ENCODE measurements at places on chromosomes 13 and 19.
A peak's percentile ranks its signal among the peaks of the same experiment; 100 is the strongest.

- no peak for DNase-seq
Measured at GRCh38 chr13:41568143-41568971, 111.0 kb downstream of the RGCC start.

DNA sequence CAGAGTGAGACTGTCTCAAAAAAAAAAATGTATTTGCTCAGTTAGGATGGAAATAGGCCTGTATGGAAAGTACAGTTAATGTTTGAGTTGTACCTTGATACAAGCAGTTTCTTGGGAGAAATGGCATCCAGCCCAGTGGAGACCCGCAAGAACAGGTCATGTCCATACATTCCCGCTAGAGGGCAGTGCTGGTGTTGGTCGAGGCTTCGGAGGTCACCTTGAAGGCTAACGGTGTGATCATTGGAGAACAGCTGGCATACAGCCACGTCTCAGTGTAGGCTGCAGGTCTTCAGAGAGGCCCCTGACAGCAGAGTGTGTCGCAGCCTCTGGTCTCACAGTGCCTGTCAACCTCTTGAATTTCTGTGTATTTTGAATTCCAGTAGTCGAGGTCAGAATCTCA, 7.5 kb downstream of the ZNF610 start:
- DNase-seq: peak; percentile 46

GRCh38 chr19:17572638-17573037, 17.2 kb downstream of the COLGALT1 start:
- no peak for DNase-seq

DNA sequence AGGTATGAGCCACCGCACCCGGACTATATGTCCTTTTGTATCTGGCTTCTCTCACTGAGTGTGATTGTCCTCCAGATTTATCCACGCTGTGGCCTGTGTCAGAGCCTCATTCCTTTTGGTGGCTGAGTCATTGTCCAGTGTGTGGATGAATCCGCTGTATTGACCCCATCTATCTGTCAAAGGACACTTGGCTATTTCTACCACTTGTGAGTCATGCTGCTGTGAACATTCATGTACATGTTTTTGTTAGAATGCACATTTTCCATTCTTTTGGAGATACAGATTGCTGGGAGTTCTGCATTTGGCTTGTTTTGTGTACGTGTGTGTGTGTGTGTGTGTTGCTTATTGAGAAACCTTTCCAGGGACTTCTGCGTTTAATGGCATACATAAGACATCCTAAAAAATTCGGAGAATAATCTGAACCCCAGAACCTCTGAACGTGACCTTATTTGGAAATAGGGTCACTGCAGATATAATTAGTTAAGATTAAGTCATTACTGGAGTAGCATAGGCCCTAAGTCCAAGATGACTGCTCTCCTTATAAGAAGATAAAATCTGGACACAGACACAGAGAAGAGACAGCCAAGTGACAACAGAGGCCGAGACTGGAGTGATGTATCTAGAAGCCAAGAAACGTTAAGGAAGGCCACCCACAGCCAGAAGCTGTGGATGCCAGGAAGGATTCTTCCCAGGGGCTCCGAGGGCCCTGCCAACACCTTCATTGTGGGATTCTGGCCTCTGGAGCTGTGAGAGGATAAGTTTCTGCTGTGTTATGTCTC, 4.9 kb upstream of the GIPC3 start:
- DNase-seq: peak; percentile 77

DNA sequence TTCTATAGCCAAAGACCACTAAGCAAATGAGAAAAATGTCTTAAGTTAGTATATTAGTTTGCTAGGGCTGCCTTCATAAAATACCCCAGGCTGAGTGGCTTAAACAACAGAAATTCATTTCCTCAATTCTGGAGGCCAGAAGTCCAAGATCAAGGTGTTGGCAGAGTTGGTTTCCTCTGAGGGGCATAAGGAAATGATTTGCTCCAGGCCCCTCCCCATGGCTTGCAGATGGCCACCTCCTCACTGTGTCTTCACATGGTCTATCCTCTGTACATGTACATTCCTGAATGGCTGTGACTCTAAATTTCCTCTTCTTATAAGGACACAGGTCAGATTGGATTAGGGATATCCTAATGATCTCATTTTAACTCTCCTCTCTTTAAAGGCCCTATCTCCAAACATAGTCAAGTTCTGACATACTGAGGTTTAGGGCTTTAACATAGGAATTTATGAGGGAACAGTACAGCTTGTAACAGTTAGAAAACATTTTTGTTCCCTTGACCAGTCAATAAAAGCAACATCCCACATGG, 307.4 kb downstream of the DIAPH3 start:
- no peak for DNase-seq

- peak; percentile 57 for DNase-seq
Measured at GRCh38 chr13:36858290-36858689, 39.3 kb downstream of the RFXAP start.

- DNase-seq: no peak
Measured at GRCh38 chr19:39160889-39161672, 35.5 kb downstream of the PAK4 start.

DNA sequence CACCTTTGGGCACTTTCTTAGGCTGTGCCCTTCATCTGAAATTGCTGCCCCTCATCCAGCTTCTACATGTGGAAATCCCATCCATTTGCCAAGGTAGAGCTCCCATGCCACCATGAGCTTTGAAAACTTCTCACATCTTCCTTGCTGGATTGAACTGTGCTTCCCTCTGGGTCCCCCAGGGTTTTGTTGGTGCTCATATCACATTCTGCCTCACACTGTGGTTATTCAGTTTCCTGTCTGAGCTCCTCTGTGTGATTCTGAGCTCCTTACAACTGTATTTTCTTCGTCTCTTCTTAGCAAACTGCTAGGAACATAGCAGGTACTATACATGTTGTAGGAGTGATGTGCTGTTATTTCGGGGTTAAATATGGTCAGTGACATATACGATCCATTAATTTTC, 74.9 kb upstream of the KL start:
- no peak for DNase-seq

DNA sequence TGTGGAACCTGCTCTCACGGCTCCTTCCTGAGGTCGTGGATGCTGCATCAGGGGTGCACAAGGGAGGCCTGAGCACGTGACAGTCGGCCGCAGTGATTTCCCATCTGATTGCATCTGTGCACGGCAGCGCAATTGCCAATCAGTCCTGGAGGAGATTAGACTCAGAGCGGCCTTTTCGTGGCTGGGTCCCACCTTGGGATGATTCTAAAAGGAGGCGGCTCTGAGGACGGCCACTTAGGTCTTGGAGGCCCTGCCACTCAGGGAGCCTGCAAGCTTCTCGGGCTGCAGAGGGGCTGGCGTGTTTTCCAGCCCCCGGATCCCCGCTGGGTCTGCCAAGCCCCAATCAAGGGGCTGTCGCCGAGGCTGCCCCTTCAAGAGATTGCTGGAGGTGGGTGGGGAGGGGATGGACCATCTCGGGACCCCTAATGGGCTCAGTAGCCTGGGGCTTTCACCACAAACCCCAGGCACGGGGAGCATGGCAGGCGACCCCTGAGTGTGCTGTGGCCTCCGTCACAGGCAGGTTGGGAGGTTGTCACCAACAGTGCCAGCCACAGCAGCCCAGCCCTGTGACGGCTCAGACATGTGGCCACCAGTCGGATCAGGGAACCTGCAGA, 51.6 kb downstream of the SOX1 start:
- no peak for DNase-seq

- no peak for DNase-seq
Measured at GRCh38 chr13:33286128-33286527, 573 bp upstream of the STARD13 start.

- DNase-seq: no peak
Measured at GRCh38 chr19:5319516-5319915, 21.1 kb downstream of the PTPRS start.

Measured in suppressor macrophage (primary cell).